ENCODE measurements at places on chromosomes 7 and 10. TPM values are rescaled to one million over a fixed set of nuclear protein-coding genes. Genes with fewer than 3 reads are reported as not detected.

- no peaks in the 10 kb centered on the region for H3K36me3 ChIP-seq
- no peak for DNase-seq
- H3K4me3 ChIP-seq: no peak overlapping the region
- H3K27ac ChIP-seq: no peak overlapping the region
- H3K4me1 ChIP-seq: peaks cover 4% of the 10 kb centered on the region
Measured at GRCh38 chr7:157281221-157281998, 55.4 kb upstream of the DNAJB6 start.

DNA sequence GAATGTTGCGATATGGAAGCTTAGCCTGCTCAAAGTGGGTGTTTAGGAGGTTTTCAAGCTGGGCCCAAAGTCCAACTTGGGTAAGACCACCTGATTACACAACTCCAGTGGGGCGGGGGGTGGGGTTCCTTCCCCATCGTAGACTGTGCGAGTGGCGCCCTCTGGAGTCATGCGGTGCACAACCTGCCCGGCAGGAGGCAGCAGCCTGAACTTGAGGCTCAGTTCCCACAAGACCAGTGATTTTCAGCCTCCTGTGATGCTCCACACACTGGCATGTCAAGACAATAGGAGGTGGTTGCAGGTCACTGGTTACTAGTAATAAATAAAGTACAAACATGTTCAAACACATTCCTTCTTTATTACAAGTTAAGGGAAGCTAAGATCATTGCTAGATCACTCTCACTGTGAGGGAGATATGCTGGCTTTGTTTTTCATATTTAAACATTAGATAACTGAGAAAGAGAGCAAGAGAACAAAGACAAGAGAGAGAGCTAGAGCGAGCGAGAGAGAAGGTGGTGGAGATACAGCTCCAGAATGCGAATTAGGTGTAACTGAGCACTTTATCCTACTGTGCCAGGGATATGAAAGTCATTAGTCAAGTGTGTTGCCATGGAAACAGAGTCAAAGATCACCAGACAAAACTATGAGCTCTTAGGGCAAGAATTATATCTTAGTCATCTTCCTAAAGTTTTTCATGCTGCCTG is 97.4 kb upstream of the BMPER start:
- H3K27me3 ChIP-seq: no peaks in the 10 kb centered on the region
- H3K4me3 ChIP-seq: no peak overlapping the region
- no peak overlapping the region for H3K27ac ChIP-seq
- peak; percentile 32 for DNase-seq

DNA sequence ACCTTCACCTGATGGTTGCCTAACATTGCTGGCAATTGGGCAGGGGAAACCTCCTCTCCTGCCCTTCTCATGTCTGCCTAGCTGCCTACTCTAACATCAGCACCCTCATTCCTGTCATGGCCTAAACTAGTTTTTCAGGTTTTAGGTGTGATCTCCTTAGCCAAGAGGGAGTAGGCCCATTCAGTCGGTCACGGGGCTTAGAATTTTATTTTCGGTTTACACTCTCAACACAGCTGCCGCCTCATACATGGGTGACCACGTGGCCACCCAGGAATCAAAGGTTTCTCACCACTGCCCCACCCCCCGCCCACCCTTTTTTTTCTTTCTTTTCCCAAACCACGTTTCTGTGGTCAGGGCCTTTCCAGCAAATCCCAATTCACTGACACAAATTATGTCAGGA is 97.2 kb downstream of the RALA start:
- no peaks in the 10 kb centered on the region for H3K27me3 ChIP-seq
- no peak for DNase-seq
- no peaks in the 10 kb centered on the region for H3K36me3 ChIP-seq
- no peaks in the 10 kb centered on the region for H3K4me1 ChIP-seq
- no peak overlapping the region for H3K4me3 ChIP-seq

- H3K4me3 ChIP-seq: no peak overlapping the region
- DNase-seq: no peak
- no peaks in the 10 kb centered on the region for H3K36me3 ChIP-seq
- H3K4me1 ChIP-seq: no peaks in the 10 kb centered on the region
Measured at GRCh38 chr10:123357421-123357930, 203.3 kb downstream of the BUB3 start.

DNA sequence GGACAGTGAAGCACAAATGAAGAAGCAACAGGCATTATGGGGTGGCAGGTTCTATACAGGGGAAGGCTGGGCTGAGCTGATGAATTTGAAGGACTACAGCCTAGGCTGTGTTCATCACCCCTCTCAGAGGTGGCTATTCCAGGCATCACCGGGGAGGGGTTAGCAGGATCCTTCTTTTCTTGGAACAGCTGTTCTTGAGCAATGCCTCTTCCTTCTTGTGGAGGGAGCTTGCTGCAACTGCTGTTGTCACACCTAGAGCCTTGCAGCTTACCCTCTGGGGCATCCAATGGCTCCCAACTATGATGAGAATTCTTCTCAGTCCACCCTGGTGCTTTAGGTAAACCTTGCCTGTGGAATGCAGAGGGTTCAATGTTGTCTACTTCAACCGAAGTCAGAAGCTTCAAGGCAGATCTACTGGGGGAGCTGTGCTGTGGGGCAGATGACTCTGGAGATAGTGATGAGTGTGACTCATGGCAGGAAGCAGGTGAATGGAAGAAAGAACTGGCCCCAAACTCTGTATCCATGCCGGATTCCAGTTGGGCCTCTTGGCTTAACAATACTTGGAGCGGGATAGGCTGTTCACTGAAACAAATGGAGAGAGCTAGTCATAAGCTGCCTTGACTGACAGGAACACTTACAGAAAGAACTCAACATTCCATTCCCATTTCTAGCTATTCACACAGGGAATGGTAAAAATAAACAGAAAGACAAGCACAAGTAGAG is 21.5 kb upstream of the PPP3CB start:
- H3K36me3 ChIP-seq: no peaks in the 10 kb centered on the region
- no peak overlapping the region for H3K27ac ChIP-seq
- no peak overlapping the region for H3K4me3 ChIP-seq

DNA sequence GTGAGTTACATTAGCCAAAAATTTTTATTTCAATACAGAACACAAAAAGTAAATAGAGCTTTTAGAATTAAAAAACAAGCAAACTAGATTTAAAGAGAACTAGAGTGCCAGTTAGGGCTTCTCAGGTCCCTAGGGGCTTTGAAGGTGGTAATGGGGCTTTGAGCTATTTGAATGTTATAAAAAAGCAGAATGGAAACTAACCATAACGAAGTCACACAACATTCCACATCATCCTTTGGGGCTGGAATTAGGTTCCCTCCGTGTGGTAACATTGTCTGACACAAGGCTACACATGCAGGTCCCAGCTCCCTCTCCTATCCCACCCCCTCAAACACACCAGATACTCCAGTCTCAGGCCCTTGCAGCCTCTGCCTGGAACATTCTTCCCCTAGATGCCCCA is 15.3 kb downstream of the JAZF1 start:
- no peak overlapping the region for H3K4me3 ChIP-seq
- no peak overlapping the region for H3K27ac ChIP-seq
- H3K27me3 ChIP-seq: no peaks in the 10 kb centered on the region
- no peak for DNase-seq
- H3K4me1 ChIP-seq: peaks cover 10% of the 10 kb centered on the region
- H3K36me3 ChIP-seq: no peaks in the 10 kb centered on the region

- no peak overlapping the region for H3K27ac ChIP-seq
- no peaks in the 10 kb centered on the region for H3K36me3 ChIP-seq
- peak; percentile 56 for DNase-seq
- peaks cover 10% of the 10 kb centered on the region for H3K4me1 ChIP-seq
- H3K4me3 ChIP-seq: no peak overlapping the region
- H3K27me3 ChIP-seq: no peaks in the 10 kb centered on the region
Measured at GRCh38 chr10:110803830-110804338, 67.8 kb upstream of the PDCD4 start.

- no peak overlapping the region for H3K4me3 ChIP-seq
- H3K27ac ChIP-seq: no peak overlapping the region
- DNase-seq: no peak
Measured at GRCh38 chr7:95632609-95633008, 36.3 kb upstream of the PDK4 start.

DNA sequence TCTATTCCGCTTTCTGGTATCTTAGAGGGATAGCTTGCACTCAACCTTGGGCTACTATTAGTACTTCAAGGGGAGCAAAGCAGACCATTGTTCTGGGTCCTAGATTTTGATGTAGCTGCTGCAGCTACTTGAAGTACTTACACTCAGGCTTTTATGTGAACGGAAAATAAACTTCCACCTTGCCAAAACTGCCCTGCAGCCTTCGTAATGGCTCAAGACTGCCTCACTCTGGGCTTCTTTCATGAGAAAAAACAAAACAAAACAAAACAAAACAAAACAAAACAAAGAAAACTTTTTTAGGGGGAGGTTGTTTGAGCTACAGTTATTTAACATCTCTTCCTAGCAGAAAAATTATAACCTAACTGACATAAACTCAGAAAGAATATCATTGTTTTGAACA is 19.4 kb upstream of the EPHB6 start:
- H3K4me3 ChIP-seq: no peak overlapping the region
- no peaks in the 10 kb centered on the region for H3K4me1 ChIP-seq
- no peak for DNase-seq
- H3K36me3 ChIP-seq: no peaks in the 10 kb centered on the region
- H3K27me3 ChIP-seq: no peaks in the 10 kb centered on the region

GRCh38 chr7:128903621-128904361 is 6.7 kb downstream of the KCP start:
- peaks cover 54% of the 10 kb centered on the region for H3K27me3 ChIP-seq
- no peaks in the 10 kb centered on the region for H3K4me1 ChIP-seq
- H3K27ac ChIP-seq: no peak overlapping the region
- no peaks in the 10 kb centered on the region for H3K36me3 ChIP-seq
- DNase-seq: no peak

GRCh38 chr10:116810120-116810500 is 39.2 kb upstream of the ENO4 start:
- H3K4me1 ChIP-seq: no peaks in the 10 kb centered on the region
- H3K27ac ChIP-seq: no peak overlapping the region
- no peaks in the 10 kb centered on the region for H3K36me3 ChIP-seq
- peaks cover 60% of the 10 kb centered on the region for H3K27me3 ChIP-seq

- DNase-seq: peak; percentile 9
- no peak overlapping the region for H3K4me3 ChIP-seq
Measured at GRCh38 chr7:158013085-158013668, 574.4 kb downstream of the PTPRN2 start.

- no peak overlapping the region for H3K27ac ChIP-seq
- H3K36me3 ChIP-seq: no peaks in the 10 kb centered on the region
- H3K4me1 ChIP-seq: peaks cover 4% of the 10 kb centered on the region
- DNase-seq: no peak
- no peak overlapping the region for H3K4me3 ChIP-seq
Measured at GRCh38 chr7:36395171-36395894, 5.7 kb downstream of the ANLN start.

DNA sequence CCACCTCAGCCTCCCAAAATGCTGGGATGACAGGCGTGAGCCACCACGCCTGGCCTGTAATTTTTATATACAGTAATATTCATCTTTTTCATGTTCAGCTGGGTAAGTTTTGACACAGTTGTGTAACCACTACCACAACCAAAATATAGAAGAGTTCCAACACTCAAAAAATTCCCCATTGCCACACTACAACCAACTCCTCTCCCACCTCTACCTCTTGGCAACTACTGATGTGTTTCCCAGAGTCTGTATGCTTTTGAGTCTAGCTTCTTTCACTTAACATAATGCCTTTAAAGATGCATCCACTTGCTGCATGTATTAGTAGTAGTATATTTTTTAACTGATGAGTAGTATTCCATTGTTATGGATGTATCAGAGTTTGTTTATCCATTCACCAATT is 90.7 kb downstream of the SRPK2 start:
- no peak overlapping the region for H3K4me3 ChIP-seq
- H3K4me1 ChIP-seq: no peaks in the 10 kb centered on the region
- H3K27ac ChIP-seq: no peak overlapping the region
- H3K27me3 ChIP-seq: no peaks in the 10 kb centered on the region
- DNase-seq: no peak

GRCh38 chr10:103334567-103334966 is 16.4 kb downstream of the PCGF6 start:
- no peak overlapping the region for H3K4me3 ChIP-seq
- peaks cover 69% of the 10 kb centered on the region for H3K36me3 ChIP-seq
- H3K27ac ChIP-seq: no peak overlapping the region

DNA sequence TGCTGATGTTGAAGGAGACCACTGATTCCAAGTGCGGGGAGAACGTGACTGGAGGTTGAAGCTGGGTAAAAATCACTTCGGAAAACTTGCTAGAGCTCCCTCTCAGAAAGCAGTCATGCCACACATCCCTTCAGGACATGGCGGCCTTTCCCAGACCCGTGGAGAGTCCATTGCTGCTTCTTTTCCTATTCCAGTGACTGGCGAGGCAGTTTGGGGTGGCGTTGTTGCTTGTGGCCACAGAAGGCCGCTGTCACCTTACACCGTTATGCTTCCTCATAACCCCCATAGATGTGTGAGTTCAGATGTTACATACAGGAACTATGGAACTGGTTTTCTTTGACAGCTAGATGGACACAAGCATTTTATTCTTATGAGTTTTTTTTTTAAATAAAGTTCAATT is 235.6 kb upstream of the POM121L12 start:
- no peaks in the 10 kb centered on the region for H3K4me1 ChIP-seq
- H3K27ac ChIP-seq: no peak overlapping the region
- no peaks in the 10 kb centered on the region for H3K27me3 ChIP-seq
- H3K36me3 ChIP-seq: no peaks in the 10 kb centered on the region
- DNase-seq: no peak

DNA sequence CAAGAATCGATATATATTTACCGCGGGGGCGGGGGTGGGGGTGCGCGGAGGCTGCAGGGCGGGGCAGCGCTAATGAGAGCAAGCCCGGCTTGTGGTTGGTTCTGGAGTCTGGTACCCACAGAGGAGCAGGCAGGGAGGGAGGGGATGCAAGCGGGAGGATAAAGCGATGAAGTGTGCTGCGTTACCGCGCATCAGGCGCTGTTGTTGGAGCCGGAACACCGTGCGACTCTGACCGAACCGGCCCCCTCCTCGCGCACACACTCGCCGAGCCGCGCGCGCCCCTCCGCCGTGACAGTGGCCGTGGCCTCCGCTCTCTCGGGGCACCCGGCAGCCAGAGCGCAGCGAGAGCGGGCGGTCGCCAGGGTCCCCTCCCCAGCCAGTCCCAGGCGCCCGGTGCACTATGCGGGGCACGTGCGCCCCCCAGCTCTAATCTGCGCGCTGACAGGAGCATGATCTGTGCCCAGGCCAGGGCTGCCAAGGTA is at the start of gene HECW1:
Gene HECW1, plus strand, starts transcription at position 189 of the 482 bp plus-strand sequence. CDS start 131,259 bp downstream, outside the sequence.
- H3K36me3 ChIP-seq: no peaks in the 10 kb centered on the region
- H3K27me3 ChIP-seq: peaks cover 96% of the 10 kb centered on the region
- no peak within 1 kb of the TSS for H3K27ac ChIP-seq
- peaks cover 9% of the 10 kb centered on the region for H3K4me1 ChIP-seq
- H3K4me3 ChIP-seq: no peak within 1 kb of the TSS
- no peak for DNase-seq

Gene ZSWIM8
- 112 TPM for total RNA-seq

Gene CFAP58
- total RNA-seq: 0.29 TPM

Gene SPDYE5
- not detected for total RNA-seq

Gene MARVELD1
- total RNA-seq: 58.4 TPM

Gene NUTM2B
- total RNA-seq: 0.76 TPM

Gene GRID2IP
- total RNA-seq: 0.21 TPM
